ENCODE measurements at places on chromosomes 3 and 15.
A peak's percentile ranks its signal among the peaks of the same experiment; 100 is the strongest.

DNA sequence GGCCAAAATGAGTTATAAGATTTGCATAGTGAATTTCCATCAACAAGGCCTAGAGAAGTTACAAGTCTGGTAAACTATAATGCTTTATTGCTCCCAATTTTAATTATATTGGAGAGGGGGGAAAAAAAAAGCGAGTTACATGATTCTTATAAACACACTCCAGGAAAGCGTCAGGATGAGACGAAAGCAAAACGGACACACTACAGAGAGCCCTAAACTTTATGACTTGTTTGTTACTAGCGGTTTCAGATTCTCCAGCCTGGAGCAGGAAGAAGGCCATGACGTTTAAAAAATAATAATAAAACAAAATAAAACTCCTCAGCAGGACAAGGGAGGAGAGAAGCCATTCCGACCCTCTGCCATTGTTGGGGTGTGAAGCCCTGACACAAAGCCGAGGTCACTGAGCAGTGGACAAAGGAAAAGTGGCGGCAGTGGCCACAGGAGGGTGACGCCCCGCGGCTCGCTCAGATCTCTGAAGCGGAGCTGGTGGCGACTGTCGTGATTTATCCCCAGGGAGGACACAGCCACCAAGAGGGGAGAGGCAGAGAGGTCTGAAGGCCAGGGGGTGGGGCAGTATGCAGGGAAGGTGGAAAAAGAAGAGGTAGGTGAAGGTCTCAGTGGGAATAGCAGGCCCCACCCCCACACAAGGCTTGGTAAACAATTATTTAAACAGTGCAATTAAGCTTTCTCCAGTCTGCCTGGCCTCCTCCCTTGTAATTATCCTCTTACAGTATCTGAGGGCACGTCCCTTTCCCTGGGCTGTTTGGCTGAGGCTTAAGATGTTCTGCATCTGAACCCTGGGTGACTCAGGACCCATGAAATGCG, 45.3 kb downstream of the ADAMTS9 start:
- no peak for DNase-seq

DNA sequence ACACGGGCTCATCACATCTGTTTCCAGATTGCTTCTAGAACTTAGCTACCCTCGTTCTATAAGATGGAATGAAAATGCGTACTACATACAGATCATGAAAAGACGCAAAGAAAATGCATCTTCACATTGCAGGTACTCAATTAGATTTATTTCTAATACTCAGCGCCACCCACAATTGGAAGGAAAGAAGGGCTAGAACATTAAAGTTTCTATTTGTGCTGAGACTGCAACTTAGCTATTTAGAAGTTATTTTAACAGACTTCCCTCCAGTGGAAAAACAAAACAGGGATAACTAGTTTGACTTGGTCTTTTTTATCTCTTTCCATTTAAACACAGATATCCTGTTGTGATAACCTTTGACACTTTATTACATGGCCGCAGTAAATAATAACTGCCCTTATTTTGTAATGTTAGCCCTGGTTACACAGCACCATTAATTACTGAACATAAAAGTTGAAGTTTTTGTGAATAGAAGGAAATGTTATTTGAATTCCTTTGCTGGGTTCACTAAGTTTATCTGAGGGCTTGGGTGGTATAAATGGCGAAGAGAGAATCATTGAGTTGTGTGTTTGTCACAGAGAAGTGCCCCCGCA, 86.9 kb upstream of the SLC25A26 start:
- no peak for DNase-seq

DNA sequence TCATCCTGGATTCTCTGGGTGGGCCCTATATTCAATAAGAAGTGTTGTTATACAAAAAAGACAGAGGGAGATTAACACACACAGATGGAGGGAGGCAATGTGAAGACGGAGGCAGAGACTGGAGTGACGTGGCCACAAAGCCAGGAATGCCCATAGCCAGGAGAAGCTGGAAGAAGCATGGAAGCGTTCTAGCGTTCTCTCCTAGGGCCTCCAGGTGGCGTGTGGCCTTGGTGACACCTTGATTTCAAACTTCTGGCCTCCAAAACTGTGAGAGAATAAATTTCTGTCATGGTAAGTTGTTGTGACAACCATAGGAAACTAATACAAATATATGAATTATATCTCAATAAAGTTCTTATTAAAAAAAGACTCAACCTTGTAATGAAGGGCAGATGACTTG, 21.3 kb downstream of the THBS1 start:
- DNase-seq: no peak

GRCh38 chr15:90101969-90102890, at the start of gene IDH2:
TSS of gene IDH2 (minus strand) at chr15:90102468. CDS start at chr15:90102390, 78 bp downstream.
- DNase-seq: peak; percentile 14

DNA sequence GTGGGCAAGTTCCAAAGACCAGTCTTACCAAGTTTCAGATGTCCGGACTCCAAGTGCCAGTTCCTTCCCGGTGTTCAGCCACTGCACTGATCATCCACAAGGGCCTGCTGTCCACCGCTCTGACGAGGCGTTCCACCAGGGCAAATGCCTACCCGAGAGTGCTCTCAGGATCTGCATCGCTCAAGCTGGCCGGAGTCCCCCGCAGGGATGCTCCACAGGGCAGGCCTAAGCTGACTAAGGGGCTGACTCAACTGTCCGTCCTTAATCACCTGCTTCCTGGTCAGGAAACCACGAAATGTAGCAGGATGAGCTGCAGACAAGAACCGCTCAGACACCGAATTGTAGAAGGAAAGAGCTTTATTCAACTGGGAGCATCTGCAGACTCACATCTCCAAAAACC, 341.6 kb downstream of the KCNH8 start:
- no peak for DNase-seq

DNA sequence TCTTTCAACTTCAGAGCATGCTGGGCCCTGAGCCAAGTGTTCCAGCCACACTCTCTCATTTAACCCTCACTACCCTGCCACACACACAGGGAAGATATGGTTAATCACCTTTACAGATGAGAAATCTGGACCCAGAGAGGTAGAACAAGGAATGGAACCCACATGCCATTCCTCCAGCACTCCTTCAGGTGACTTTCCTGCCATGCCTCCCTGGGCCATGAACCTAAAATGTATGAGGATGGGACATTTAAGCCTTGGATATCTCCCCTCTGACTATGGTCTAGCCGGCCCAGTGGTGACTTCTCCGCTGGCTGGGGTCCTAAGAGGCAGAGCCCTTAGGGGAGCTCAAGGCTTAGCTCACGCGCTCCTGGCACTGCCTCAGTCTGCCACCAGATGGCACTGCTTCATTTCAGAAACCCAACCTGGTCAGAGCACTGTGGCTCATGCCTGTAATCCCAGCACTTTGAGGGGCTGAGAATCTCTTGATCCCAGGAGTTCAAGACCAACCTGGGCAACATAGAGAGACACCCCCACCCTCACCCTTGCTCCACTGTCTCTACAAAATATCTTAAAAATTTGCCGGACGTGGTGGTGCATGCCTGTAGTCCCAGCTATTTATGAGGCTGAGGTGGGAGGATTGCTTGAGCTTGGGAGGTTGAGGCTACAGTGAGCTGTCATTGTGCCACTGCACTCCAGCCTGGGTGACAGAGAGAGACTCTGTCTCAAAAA, 2.2 kb upstream of the DCAF1 start:
- peak; percentile 27 for DNase-seq

Data from non-pigmented ciliary epithelial cell (primary cell).